Hematopoietic multipotent progenitor cell (in vitro differentiated cells): ENCODE measurements at places on chromosomes 3 and 15.
A peak's percentile ranks its signal among the peaks of the same experiment; 100 is the strongest.

GRCh38 chr3:140553591-140553990 lies 124.3 kb upstream of the TRIM42 start:
- no peak for DNase-seq

DNA sequence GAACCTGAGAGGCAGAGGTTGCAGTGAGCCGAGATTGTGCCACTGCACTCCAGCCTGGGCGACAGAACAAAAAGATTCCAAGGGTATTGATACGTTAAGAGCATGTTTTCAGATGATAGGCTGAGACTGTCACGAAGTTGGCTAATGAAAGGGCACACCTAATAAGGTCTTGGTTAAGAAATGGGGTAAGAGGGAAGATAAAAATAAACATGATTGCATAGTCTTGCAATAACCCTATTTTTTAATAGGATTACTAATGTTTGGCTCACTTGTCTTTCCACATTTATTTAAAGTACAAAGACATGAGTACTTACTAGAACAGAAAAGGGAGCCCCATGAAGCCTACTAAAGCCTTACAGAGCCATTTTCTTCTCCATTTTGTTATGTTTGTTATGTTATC lies 109.0 kb downstream of the FRMD4B start:
- DNase-seq: no peak

- no peak for DNase-seq
Observed at GRCh38 chr3:32245200-32245599, 6.7 kb downstream of the CMTM8 start.

DNA sequence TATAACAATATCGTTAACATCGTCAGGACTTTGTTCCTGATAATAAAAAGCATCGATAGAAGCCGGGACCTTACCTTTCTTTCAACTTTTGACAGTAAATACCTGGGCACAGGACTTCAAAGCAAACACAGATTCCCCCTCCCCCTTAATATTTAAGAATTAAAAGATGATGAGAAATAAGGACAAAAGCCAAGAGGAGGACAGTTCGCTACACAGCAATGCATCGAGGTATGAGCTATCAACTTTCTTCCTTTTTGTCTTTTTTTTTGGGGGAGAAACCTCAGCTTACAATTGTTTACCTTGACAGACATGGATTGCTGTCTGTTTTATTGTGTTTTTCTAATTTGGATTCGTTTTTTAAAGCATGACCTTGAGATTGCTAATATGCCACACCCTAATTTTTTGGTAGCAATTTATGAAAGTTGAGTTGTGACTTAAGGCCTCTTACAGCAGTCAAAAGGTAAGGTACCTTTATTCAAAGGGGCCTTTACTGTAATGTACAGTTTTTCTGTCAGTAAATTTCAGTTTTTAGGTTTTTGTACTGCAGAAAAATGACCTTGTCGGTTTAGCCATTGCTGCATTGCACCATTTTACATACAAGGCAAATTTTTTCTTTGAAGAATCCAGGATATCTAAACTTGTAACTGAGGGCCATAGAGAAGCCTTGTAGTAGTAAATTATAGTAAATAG lies 1.1 kb downstream of the CHD2 start:
- no peak for DNase-seq

DNA sequence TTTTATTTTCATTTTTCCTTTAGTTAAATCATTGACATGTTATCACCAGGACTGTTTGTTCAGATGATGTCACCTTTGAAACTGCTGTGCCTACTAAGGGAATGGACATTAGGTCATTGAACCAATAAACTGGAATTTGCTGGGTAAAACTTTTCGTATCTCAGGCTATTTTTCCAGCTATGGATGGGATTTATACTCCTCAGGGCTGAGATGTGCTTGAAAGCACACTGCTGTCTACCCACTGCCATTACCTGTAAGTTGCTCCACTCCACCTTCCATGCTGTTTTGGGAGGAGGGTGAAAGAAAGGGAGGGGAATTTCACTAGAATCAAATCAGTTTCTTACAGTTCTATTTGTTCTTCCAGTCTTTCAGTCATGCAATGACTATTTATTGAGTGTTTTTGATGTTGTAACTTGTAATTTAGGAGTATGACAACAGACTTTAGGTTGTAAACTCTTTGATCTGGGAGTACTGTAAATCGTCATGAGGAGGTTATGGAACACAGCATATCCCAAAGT lies 11.3 kb downstream of the EHD4 start:
- DNase-seq: no peak

- peak; percentile 34 for DNase-seq
Observed at GRCh38 chr3:159273608-159274007, 471.8 kb downstream of the MFSD1 start.

DNA sequence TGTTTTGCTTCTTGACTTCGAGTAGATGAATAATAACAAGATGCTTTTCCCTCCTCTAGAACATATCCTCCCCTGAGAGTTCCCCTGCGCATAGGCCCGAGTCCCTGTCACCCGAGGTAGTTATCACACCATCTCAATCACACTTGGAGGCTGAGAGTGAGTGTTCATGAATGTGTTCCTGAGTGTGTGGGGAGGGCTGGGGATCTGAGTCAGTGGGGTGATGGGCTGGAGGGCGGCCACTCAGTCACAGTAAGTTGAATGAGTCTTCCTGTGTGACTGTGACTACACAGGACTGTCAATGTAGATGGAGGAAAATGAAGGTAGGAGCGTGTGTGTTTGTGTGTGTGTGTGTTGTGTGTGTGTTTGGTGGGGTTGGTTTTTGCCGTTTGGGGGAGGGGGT lies 71.0 kb downstream of the SETD5 start:
- DNase-seq: no peak
